ENCODE measurements at places on chromosomes 3 and 15.

DNA sequence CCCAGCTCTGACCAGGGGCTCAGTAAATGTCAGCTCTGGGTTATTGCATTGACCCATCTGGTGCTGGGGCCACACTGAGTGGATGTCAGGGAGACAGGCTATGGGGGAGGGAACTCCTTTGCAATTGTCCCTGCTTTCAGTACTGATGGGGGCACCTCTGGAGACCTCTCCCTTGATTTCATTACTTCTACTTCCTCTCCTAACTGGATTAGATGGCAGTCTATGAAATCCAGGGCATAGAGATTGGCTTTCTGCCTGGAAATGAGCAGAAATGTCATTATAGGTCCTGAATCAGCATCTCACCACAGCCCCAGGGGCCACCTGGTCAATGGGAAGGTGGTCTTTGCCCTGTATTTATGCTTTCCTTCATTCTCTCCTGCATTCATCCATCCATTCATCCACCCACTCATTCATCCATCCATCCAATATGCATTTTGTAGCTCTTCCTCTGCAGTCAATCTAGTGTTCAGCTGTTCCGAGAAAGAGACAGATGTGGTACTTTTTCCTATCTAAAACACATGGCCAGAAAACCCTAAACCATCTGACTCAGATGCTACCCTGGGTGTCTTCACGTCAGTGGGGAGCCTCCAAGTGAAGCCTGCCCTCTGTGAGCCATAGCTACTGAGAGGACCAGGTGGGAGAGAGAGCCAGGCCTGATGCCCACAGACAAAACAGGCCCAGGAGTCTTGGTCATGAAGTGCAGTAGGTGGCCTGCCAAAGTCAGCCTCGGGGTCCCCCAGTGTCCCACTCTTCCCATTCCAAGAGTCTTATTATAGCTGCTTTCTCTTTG is 57.1 kb downstream of the CCDC33 start:
- DNase-seq = no peak

DNA sequence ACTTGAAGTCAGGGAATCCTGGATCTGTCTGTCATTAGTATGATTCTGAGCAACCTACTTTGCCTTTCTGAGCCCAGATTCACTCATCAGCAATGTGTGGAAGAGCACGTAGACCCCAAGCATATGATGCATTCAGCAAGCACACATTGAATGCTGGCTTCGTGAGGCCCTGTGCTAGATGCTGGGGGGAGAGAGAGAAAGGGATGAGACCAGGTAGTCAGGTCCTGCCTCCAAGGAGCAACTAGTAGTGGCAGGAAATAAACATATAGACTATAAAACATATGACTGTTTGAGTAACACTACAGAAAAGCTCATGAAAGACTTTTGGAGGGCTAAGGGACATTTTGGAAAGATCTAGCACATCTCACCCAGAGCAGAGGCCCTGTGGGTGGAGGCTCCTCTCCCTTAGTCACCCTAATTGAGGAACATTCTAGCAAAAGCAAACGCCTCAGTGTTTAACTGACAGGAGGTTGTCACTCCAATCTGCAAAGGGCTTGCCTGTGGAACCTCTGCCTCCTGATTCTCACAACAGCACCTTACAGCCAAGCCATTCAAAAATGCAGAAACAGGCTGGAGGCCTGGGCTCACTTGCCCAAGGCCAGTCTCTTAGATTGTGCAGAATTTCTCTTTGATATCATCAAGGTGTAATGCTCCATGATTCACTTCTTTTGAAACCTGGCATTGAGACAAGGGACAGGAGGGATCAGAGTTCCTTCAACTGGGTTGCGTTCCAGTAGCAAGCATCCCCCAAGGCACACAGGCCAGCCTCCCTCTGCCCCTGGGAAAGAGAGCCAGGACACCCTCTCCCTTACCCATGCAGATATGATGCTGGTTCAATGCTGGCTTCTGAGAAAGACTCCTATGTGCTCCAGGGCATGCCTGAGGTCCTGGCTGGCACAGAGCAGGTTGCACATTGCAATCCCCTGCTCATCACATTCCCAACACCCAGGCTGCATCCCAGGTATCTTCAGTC is 26.1 kb downstream of the STARD5 start:
- no peak for DNase-seq

DNA sequence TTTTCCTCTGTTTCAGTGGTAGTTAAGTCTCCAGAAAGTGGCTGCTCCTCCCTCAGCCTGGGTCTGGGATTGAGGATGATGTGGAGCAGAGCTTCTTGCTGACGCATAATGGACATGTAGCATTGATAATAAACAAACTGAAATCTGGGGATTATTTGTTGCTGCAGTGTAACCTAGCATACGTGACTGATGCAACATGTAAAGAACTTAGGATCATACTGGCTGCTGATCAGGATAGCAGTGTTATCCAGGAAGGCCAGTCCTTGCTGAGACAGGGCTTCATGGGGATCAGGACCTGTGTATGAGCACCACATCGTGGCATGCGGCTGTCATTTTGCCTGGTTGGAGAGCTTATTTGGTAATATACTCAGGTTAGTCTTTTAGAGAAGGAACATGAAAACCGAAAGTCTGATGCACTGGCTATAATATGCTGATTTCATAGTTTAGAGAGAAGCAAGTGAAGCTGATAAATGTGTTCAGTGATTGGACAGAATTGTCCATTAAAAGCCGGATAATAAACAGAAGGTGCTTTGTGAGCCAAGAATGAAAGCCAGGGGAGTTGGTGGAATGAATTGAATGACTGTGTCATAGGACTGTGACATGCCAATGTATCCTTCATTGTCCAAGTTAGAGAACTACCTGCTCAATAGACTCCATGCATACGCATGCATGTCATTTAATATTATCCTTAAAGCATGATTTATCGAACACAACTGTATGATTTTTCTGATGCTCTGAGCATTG is 4.1 kb downstream of the MINAR1 start:
- DNase-seq = no peak

DNA sequence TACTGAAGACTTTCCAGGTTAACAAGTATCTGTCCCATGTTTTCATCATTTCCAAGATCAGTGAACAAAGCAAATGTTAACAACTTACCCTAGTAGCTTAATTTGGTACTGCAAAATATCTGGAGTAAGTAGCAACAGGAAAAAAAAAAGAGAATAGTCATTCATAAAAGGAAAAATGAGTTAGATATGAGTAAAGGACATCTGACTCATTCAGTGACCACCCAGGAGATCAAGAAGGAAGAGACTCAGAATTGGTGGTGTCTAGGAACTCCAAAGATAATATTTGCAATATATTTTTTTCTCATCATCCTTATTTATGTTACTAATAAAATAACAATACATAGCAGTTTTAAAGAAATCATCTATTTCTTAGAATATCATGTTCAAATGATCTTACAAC is 253.8 kb upstream of the COL8A1 start:
- DNase-seq = no peak

DNA sequence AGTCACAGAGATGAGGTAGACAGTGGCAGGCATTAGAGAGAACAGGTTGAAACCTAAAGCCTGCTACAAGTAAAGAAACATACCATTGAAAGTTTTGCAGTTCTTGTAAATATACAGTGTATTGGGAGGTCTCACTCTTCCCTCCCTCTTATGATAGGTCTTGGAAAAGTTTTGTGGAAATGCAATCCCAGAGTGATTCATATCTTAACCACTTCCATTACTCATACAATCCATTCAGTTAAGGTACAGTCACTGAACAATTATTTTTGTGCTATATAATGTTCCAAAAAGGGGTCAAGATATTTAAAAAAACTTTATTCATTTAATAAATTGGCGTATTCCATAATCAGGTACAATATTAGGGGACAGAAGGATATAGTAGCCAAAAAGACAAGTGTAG is 737.7 kb upstream of the ALCAM start:
- DNase-seq = no peak

- DNase-seq = no peak
These were observed 109.5 kb downstream of the SYNPR start for GRCh38 chr3:63387568-63387967.

DNA sequence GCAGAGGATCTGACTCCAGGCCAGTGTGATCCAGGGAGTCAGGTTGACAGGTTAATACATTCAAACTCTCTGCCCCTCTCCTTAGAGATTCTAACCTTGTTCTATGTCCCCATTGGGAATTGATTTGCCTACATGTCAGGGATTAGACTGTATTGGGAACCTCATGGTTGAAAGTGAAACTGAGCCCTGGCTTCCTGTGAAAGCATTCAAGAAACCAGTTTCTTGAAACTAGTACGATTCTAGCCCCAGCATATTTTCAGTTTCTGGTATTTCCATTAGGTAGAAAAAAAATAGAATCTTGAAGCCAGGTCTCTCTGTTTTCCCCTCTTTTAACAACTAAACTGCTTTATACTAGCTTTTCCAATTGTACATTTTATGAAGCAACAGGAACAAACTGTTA is 140.4 kb upstream of the ABI3BP start:
- DNase-seq = no peak

- DNase-seq = no peak
These were observed 80.8 kb downstream of the SLC49A4 start for GRCh38 chr3:122875547-122876127.

GRCh38 chr3:124429129-124429815 is 301.0 kb upstream of the UMPS start:
- DNase-seq = no peak

DNA sequence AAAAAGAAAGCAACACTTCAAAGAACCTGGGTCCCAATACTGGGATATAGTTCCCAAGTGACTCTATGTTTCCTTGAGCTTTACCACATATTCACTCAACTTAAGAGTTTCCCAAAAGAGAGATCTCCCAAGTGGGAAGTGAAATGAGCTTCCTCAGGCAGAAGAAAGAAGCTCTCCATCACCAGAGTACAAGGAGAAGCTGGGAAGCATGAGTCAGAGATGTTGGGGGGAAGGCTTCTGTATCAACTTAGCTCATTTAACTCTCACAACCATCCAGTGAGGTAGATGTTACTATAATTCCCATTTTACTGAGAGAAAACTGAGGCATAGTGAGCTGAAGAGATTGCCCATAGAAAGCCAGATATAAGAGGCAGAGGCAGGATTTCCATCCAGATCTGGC is 47.0 kb upstream of the TRIM42 start:
- DNase-seq = no peak

GRCh38 chr15:68431037-68431791 is 749 bp downstream of the ITGA11 start:
- no peak for DNase-seq

DNA sequence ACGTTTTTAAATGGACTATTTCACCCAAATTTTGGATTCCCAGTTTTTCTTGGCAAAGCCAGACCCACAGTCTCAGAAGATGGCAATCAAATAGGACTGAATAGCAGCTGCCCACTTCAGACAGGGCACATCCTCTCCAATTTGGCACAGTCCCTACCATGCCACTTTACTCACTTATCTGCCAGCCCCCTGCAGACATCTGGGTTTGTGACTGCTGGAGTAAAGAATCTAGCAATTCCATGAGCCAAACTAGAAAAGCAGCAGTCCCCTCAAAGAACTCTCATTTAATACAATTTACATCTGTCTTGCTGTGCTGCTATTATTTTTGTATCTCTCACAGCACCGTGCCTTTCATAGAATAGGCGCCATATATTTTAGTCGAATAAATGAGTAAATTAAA is 16.0 kb upstream of the LRRN1 start:
- no peak for DNase-seq

GRCh38 chr3:115912372-115912771 is 289.1 kb downstream of the GAP43 start:
- no peak for DNase-seq

- DNase-seq = no peak
These were observed 5.5 kb downstream of the ABTB1 start for GRCh38 chr3:127678315-127678599.

DNA sequence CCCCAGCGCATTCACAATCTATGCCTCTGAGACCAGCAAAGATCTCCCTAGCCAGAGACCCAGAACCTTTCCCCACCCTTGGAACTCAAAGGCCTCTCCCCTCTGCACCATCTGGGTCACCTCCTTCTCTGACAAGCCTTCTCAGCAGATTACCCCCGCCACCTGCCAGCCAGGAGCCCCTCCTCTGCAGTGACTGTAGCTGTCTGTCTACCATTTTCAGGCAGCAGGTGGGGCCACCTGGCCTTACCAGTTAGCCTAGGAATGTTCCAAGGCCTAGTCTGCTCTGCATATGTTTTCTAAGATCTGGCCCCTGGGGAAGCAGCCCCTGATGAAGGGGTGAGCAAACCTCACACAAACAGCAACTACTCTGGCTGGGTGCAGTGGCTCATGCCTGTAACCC is 2.4 kb downstream of the MYLK start:
- DNase-seq = no peak

DNA sequence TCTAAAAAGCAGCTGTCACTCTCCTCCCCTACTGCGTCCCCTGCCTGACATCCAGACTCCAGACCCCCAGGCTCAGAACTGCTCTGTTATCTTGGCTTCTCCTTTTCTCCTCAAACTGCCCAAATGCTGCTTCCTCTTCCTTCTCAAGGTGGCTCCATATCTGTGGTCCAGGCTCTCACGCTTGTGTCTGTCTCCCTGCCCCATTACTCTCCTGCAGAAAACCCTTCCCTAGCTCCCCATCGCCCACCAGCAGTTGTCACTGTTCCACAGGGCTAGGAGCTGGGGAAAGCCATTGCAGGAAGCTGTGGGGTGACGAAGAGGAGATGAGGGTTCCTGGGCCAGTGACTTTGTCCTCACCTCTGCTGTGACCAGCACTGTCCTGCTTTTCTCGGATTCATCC is 30.7 kb upstream of the CGNL1 start:
- no peak for DNase-seq

- no peak for DNase-seq
These were observed 102.9 kb downstream of the LRRN1 start for GRCh38 chr3:3902161-3902560.

DNA sequence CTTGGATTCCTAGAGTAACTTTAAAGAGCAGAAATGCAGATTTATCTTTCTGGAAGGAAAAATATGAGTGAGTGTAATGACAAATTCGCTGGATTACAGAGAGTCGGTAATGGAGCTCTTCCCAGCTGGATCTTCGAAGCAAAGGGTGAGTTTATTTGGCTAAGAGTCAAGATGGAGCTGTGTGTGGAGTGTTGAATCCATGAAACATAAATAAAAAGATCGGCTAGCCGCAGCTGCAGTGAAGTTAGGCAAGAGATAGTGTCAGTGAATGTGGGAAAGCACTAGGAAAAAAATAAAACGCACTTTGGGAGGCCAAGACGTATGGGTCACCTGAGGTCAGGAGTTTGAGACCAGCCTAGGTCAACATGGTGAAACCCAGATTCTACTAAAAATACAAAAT is 10.3 kb downstream of the NAALADL2 start:
- DNase-seq = no peak

DNA sequence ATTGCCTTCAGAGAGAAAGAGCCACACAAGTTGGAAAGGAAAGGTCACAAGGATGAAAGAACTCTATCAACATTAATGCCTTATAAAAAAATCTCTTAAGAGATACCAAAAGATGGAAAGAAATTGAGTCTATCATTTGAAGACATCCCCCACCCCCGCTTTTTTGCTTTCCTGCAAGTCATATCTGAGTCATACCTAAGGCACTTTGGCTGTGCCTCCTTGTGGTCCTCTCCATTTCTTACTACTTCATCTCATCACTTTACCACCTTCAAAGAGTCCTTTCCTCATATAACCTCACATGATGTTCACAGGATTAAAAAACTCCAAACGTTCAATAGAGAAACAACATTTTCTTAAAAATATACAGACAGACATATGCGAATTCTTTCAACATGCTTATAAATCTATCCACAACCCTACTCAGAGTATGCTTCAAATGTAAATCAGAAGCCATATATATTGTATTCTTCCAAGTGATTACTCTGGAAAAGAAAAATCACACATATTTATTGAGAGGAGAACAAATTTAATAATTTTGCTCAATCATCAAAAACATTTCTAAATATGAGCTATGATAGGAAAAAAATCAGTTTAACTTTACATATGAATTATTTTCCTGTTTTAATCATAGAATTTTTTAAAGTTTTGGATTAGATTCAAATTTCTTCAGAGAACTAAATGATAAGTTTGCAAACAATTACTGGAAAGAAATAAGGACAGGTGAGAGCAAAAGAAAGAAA is 1003.9 kb upstream of the CFAP20DC start:
- no peak for DNase-seq

Data from esophagus squamous epithelium (tissue), 5 donors.